ENCODE measurements at places on chromosomes 2 and 18.

DNA sequence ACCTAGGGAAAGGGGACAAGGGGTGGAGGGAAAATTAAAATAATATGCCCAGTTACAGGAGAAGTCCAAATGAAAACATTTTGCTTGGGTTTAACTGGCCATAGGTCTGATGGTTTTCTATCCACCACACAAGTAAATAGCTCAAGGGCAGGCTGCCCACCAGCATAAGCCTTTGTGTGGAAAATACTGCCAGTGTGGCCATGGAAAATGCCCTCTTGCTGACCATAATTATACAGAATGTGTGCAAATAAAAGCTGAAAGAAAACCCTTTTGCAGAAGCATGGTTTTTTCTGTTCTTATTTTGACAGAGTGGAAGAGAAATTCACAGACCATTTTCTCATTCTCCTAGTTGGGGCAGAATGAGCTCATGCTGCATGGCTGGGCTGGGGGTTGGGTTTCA, 111.3 kb upstream of the SIX2 start:
- DNase-seq: no peak

GRCh38 chr2:25294573-25295462, 46.9 kb downstream of the DNMT3A start:
- no peak for DNase-seq

DNA sequence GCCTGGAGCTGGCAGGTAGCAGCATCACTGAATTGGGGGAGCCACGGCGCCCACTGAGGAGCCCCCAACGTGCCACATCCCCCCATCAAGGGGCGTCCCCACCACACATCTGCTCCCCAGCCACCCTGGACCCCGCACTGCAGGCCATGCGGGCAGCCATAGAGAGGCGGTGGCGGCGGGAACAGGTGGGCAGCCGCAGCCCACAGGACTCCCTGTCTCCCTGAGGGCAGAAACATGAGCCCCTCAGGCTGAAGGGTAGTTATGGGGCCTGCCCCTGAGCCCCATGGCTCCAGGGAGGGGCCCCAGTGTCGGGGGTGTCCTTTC, 26.6 kb downstream of the CROCC2 start:
- DNase-seq: no peak

DNA sequence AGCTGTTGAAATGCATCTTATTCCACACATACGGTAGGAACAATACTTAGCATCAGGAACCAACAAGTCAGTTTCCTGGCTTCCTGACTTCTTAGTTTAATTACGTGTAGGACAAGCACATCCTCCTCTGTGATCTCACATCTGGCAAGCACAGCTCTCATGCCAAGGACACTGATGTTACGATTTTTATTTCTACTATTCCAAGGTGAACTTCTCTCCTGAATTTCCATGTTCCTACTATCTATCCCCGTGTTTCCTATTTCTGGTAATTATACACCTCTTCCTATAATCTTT, 374.0 kb downstream of the NCKAP5 start:
- DNase-seq: no peak

- no peak for DNase-seq
Observed at GRCh38 chr2:30608643-30609042, 161.6 kb downstream of the LCLAT1 start.

DNA sequence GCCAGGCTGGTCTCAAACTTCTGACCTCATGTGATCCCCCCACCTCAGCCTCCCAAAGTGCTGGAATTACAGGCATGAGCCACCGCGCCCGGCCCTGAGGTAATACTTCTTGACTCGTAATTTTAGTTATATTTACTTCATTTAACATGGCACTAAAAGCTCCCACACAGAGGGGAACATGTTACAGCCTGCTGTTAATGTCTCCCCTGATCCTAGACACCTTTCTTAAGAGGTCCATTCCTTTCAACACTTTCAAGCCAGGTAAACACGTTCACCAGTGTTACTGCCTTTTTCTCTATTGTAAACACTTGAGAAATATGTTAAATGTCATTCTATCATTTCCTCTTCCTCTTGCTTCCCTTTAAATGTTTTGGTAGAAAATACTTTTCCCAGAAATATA, 161.4 kb downstream of the METTL4 start:
- no peak for DNase-seq

GRCh38 chr18:25340762-25341161, 11.2 kb downstream of the ZNF521 start:
- no peak for DNase-seq

GRCh38 chr18:32303400-32303799, 113.6 kb downstream of the MEP1B start:
- DNase-seq: no peak

DNA sequence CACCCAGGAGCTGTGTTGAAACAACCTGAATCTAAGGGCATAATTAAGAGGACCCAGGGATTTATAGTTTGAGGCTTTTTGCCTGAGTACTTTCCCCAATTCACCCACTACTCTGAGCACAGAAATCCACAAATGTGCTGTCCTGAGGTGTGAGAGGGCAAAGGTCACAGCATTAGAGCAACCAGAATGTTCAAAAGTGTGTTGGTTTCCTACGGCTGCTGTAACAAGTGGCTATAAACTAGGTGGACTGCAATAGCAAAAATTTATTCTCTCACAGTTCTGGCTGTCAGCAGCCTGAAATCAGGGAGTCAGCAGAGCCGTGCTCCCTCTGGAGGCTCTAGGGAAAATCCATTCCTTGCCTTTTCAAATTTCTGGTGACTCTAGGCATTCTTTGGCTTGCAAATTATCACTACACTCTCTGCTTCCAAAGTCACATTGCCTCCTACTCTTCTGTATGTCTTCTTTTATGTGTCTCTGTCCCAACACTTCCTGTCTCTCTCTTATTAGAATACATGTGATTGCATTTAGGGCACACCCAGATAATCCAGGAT, 91.4 kb upstream of the TACR1 start:
- peak; percentile 47 for DNase-seq

GRCh38 chr2:151762694-151763093, 28.4 kb upstream of the NEB start:
- DNase-seq: peak; percentile 84

GRCh38 chr18:27967913-27968824, 208.8 kb downstream of the CDH2 start:
- no peak for DNase-seq

GRCh38 chr2:216118474-216118873, 9.3 kb downstream of the XRCC5 start:
- no peak for DNase-seq

- no peak for DNase-seq
Observed at GRCh38 chr2:10993001-10993481, 81.3 kb downstream of the KCNF1 start.

- no peak for DNase-seq
Observed at GRCh38 chr2:70962211-70962884, 16.1 kb upstream of the ANKRD53 start.

DNA sequence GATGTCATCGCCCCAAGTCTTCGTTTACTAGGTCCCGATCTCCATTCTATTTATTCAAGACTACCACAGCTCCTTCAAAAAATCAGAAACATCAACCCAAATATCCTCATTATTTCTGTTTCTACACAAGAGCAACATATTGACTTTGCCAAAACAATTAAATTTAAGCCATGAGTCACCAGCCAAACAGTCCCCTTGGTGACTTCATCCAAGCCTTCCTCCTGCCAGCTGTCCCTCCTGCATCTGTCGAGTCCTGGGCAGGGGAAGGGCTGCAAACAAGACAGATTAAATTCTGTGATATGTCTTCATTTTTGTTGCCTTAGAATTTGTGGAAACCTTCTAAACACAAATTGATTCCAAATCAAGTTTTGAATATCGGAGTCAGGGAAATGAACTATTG, 110.3 kb downstream of the SP3 start:
- DNase-seq: no peak

DNA sequence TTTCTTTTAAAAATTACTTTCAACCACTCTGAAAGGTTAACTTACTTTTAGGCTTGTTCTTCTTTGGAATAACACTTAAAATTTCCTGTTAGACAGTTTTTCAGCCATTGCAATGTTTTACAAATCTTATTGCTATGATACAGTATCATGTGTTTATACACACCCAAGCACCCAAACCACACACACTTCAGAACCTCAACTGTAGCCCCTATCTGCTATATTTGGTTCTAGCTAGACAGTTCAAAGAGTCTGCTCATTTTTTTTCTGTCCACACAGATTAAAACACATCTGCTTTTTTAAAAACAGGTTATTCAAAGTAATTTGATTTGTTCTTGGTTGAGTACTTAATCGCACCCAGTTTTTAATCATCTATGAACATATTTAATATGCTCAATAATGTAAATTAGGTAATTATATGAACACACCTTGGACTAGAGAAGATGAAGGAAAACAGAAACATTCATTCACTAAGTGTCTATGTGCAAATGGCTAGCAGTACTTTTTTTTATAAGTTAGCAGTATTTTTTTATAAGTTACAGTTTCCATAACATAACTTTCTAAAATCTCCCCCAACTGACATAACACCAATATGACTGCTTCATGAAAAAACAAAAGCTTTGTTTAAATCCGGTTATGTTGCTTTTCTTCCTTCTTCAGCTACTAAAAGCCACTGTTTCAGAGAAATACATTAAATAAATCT, 17.6 kb downstream of the FBXO11 start:
- DNase-seq: no peak

- no peak for DNase-seq
Observed at GRCh38 chr18:70319187-70319586, 30.3 kb downstream of the SOCS6 start.

DNA sequence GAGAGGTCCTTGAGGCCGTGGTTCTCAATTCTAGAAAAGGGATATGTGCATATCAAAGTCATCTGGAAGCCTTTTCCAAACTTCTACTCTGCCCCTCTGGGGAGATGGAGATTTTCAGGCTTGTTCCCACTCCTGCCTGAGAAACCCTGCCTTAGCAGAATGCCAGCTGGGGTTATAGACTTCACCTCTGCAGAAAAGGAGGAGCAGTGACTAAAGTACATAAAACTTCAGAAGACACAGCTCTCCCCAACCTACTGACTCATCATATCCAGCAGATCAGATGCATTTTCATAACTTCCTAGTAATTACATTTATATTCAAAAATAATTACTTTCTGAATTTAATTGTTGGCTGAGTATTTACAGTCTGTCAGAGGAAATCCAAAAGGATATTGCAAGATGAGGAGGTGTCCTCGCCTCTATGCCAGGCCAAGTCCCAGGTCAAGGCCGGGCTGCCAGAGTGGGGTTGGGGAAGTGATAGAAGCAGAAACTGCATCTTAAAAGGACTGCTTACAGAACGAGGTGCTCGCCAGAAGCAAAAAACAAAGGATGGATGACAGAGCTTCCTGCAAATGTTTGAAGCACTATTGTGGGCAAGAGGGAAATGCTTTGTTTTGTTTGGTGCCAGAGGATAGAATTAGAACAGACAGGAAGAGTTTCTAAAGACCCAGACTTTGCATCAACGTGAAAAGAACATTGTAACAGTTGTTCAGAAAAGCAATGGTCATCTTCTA, 75.6 kb upstream of the APCDD1 start:
- DNase-seq: no peak

- no peak for DNase-seq
Observed at GRCh38 chr2:216520112-216520511, 21.5 kb downstream of the RPL37A start.

- no peak for DNase-seq
Observed at GRCh38 chr2:229526951-229527350, 187.4 kb downstream of the DNER start.

- no peak for DNase-seq
Observed at GRCh38 chr2:190978389-190979053, 35.5 kb downstream of the STAT1 start.

- DNase-seq: no peak
Observed at GRCh38 chr18:65326805-65327204, 424.0 kb upstream of the CDH7 start.

DNA sequence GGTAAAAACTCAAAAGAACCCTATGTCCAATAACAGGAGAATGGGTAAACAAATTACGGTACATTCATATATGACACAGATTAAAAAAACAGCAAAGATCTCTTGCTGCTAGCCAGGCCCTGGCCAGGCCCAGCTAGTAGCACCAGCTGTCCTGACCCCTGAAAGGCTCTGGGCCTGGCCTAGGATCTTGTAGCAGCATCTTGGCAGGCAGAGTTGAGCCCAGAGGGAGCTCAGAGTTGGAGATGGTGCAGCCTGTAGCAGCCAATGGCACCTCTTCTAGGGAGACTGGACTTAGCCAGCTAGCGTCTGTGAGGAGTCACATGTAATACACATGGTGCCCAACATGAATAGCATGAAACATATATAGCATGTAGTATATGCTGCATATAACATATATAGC, 69.1 kb downstream of the HS6ST1 start:
- no peak for DNase-seq

GRCh38 chr2:10569460-10569859, 120.3 kb downstream of the NOL10 start:
- no peak for DNase-seq

DNA sequence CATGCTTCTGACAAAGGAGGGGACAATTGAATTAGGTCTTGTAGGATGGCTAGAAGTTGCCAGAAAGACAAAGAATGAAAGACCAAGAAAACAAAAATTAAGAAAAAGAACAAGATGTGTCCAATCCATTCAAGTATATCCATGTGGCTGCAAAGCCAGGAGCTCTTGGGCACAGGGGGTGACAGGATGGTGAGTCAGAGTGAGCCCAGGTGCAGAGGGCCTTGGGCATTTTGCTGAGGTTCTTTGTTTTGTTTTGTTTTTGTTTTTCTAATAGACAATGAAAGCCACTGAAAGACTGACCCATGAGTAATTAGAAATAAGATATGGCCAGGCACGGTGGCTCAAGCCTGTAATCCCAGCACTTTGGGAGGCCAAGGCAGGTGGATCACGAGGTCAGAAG, 104.6 kb upstream of the KLHL29 start:
- no peak for DNase-seq

GRCh38 chr2:38806015-38806732, 28.2 kb downstream of the GEMIN6 start:
- no peak for DNase-seq

DNA sequence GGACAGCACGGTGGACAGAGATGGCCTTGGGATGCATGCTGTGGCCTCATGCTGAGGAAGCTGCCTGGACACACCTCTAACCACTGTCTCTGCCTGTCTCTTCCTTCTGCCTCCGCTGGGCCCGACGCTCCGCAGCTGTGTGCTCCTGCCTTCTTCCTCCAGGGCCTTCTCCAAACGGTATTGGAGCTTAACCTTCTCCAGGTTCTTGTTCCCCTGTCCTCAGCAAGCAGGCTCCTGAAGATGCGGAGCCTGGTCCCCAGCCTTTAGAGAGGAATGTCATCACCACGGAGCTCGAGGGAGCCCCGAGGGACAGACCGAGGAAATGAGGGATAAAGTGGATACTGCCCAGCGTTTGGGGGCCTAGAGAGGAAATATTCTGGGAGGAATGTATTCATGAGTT, 155.1 kb downstream of the DYSF start:
- DNase-seq: no peak

GRCh38 chr18:77144046-77144445, 11.5 kb upstream of the MBP start:
- no peak for DNase-seq

DNA sequence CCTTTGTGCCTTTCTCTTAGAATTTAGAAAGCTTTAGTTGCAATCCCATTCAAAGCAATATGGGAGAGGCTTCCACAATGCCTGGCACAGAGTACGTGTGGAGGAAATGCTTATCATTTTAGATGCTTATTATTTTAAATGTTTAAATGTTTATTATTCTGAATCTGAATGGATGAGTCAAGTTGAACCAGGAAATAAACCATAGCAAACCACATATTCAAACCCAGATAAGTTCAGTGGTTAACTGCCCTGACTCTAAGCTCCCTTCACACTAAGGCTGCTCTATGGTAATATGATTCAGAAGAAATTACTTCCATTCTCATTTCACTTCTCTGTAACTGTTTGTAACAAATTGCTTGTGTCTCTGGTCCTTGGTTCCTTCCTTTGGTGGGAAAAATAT, 5.2 kb upstream of the PPP4R1 start:
- DNase-seq: no peak

- DNase-seq: no peak
Observed at GRCh38 chr2:223470602-223471001, 131.6 kb downstream of the SCG2 start.
